ENCODE measurements at places on chromosomes 2 and 18. TPM values are rescaled to one million over a fixed set of nuclear protein-coding genes. Genes with fewer than 3 reads are reported as not detected.

GRCh38 chr2:5379811-5380210 is 312.4 kb upstream of the SOX11 start:
- no peak for DNase-seq

- DNase-seq = no peak
Measured at GRCh38 chr18:50313031-50313607, 25.6 kb upstream of the CXXC1 start.

GRCh38 chr2:235752846-235753245 is 259.0 kb downstream of the AGAP1 start:
- DNase-seq = no peak

ATOH8 gene
- polyA plus RNA-seq = 14.8 TPM

FAM124B gene
- 3.0 TPM for polyA plus RNA-seq

All from left renal cortex interstitium (tissue), 4 donors.